Stimulated activated CD4-positive, alpha-beta T cell treated with anti-CD3 and anti-CD28 coated beads, Interleukin-4, amount 100 ng/mL, for 24 hours (primary cell): ENCODE measurements at places on chromosomes 12 and 14.
A peak's percentile ranks its signal among the peaks of the same experiment; 100 is the strongest.

GRCh38 chr12:76688631-76689030, 75.3 kb upstream of the ZDHHC17 start:
- DNase-seq: no peak

DNA sequence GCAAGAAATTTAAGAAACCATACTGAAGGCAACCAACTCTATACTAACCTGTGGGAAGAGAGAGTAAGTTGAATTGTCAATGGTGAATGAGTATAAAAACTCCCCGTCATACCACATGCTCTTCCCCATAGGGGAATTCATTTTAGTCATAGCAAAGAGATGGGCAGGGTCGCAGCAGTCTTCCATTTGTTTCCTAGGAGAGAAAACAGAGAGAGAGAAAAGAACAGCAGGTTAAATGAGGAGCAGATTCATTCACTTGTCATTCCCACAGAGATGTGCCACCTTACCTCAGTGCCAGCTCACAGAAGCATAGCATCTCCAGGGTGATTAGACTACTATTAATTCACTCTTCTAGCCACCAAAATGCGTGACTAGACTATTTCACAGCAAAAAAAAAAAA, 47.4 kb downstream of the ST8SIA1 start:
- DNase-seq: no peak

DNA sequence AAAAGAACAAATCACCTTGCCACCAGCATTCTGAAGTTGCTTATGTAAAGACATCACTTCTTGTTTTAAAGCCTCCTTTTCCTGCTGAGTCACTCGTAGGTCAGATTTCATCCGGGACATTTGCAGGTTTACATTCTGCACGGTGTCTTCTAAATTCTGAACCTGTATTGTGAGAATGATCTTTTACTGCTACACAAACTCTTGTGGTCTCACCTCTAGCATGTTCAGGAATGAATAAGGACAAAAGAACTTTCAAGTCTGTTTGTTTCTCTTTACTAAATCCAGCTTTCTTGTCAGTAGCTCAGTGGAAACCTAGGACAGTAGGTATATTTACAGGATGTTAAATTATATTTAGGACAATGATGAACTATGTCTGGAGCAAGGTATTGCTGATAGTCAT, 73.5 kb upstream of the SAV1 start:
- no peak for DNase-seq

DNA sequence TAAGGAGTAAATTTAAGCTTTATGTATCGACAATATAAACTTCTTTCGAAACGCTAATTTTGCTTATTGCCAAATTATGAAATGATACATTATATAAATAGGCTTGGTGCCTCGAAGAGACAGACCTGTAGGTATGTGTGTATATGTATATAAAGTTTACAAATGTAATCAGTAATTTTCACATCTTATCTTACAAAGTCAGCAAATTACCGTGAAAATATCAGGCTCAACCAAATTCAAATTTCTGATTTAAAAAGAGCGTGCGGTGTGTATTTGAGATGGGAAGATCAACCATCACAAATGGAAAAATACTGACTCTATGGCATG, 605 bp downstream of the ZCRB1 start:
- no peak for DNase-seq

- DNase-seq: no peak
Observed at GRCh38 chr12:92961949-92962348, 32.9 kb upstream of the EEA1 start.

GRCh38 chr14:88209273-88209672, 113.8 kb downstream of the KCNK10 start:
- no peak for DNase-seq

- DNase-seq: no peak
Observed at GRCh38 chr14:49615776-49616175, 4.7 kb downstream of the RPL36AL start.

GRCh38 chr12:42469355-42470175, 120.0 kb downstream of the PRICKLE1 start:
- DNase-seq: no peak

DNA sequence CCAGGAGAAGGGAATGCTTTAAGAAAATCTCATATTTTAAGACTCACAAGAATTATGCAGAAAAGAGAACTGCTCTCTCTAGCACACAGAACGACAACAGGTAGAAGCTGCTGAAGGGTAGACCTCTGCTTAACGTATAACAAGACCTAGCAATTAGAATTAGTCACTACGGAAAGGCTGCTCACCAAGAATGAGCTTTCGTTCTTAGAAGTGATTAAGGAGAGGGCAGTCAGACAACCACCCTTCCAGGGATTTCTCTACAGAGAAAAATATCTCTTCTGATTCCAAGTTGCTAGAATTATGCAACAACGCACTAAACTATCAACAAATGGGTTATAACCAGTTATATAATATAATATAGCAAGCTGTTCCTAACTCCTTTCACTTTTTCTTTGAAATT, 18.6 kb downstream of the LRIG3 start:
- no peak for DNase-seq

DNA sequence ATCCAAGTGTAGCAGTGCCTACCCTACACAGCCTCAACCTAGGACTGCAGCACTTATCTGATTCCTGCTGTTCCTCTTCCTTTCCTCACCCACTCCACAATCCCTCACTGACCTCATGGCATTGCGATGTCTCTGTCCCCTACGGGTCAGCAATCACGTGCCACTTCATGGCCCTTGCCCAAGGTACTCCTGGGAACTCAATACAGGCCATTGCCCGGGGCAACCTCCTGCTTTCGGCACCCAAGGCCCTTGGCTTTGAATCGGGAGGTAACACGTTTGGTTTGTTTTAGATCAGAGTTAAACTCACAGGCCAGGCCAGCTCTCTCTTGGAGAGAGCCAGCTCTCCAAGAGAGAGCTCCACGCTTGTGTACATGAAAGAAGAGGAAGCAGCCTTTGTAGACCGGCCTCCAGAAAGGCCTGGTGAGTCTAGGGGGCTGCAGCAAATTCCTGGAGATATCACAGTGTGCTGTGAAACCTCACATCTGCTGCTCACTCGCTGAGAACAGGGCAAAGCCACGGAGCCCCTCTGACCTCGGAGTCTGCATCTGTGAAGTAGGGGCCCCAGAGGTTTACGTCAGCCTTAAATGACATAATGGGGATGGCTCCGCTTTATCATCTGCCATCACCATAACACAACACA, 12.2 kb downstream of the CLMN start:
- no peak for DNase-seq

GRCh38 chr12:129119537-129119936, 266.3 kb downstream of the GLT1D1 start:
- no peak for DNase-seq

DNA sequence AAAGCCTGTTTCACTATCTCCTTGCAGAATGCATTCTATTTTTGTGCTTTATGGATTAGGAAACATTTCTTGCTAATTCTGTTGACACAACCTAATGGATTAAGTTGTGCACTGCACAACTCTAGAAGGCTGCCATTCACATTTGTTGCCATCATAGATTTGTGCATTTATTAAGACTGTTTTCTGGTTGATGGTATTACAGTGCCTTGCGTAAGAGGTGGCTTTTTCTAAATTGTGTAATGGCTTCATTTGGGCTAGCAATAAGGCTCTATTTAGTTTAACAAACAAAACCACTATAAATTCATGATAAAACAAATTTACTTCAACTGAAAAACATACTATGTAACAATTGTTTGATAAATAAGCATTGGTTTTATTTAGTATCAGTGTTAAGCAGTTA, 175.9 kb downstream of the TRHDE start:
- DNase-seq: no peak

DNA sequence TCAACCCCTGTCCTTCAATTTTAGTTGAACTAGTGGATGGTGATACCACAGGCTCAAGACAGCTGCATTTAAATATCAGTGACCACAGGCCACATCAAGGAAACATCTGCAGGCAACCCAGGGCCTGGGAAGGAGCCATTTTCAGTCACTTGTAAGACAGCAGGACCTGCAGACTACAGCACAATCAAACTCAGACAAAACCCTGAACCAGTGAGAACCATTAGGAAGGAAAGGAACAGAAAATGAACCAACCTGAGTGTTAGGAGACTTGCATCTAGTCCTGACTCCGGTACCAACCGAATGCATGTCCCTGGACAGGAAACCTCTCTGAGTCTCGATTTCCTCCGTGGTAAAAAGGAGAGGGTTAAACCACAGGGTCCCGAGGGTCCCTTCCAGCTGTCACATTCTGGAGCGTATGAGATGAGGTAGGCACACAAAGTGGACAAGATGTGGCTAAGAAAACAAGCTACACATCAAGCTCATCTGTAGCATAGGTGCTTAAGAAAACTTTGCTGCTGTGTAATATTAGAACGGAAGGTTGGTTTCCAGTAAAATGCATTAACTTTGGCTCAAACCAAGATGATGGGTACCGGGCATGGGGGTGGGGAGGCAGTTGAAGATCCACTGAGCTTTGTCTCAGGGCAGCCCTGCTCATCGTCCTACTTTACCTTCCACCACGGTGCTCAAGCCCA, 1.6 kb upstream of the CDKN1B start:
- peak; percentile 52 for DNase-seq

- no peak for DNase-seq
Observed at GRCh38 chr14:75849300-75849895, 132.4 kb downstream of the TGFB3 start.

DNA sequence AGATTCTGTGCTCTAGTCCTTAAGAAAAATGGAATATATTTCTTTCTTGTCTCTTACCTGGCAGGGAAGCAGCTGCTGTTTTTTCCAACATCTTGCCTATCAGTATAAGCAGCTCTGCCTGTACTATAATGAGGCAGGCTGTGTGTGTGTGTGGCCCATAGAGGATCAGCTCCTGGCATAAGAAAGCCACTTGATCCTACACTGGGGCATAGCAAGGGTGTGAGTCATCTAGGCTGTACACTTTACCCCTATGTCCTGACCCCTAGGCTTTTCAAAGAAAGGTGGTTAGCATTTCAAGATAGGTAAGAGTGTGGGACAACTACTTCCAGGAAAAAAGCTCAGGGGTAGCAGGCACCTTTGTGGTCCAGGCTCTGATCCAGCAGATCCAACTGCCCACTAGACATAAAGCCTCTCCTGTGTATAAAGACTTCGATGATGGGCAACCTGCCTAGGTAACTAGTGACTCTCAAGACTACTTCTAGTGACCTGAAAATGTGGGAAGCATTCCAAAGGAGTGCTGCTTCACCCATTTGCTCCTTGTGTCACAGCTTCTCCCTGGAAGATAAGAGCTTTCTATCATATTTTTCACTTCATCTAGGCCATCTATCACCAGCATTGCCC, 4.9 kb upstream of the SENP1 start:
- no peak for DNase-seq

GRCh38 chr14:41397926-41398325, 208.8 kb upstream of the LRFN5 start:
- DNase-seq: no peak

- no peak for DNase-seq
Observed at GRCh38 chr14:23344481-23344880, 8.2 kb downstream of the SLC22A17 start.

DNA sequence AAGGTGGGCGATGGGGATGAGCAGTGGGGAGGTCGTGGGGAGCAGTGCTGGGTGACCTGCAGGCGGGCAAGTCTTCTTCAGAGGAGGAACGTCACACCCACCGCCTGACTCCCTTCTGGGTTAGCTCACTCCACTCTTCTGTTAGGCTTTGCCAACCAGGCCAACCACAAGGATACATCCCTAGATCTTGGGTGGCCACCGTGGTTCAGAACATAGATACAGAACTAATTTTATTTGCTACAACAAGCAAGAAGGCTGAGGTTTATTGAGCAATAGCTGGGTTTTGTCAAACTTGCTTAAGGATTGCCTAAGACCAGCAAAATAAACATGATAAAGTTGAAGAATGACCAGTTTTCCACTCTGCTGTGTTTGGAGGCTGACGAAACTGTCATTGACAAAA, 109.4 kb downstream of the DACT1 start:
- DNase-seq: no peak

DNA sequence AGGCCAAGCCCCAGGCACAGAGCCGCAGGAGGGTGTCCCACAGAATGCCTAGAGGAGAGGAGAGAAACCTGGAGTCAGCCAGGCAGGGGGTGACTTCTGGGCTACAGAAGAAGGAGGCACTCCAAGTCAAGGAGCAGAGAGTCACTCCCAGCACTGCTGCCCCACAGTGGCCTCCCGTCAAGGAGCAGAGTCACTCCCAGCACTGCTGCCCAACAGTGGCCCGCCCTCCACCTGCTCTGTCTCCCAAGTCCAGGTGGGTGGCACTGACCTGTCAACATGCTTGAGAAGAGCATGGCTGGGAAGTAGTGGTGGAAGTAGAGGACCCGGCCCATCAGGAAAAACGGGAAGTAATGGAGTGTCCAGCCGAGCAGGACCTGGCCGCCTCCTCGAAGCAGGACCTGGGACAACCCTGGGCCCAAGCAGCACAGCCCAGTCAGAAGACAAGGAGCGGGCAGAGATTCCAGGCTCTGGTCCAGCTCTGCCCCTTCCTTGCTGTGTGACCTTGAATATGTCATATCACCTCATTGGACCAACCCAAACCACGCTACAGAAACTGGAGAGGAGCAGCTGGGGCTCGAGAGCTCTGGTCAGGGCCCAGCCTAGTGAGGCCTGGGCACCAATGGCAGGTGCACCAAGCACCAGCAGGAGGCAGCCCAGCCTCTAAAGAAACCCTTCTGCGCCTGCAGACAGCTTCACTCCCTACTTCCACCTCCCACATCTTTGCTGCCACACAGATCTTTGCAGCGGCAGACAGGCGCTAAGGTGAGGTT, 7.6 kb upstream of the NGB start:
- no peak for DNase-seq

DNA sequence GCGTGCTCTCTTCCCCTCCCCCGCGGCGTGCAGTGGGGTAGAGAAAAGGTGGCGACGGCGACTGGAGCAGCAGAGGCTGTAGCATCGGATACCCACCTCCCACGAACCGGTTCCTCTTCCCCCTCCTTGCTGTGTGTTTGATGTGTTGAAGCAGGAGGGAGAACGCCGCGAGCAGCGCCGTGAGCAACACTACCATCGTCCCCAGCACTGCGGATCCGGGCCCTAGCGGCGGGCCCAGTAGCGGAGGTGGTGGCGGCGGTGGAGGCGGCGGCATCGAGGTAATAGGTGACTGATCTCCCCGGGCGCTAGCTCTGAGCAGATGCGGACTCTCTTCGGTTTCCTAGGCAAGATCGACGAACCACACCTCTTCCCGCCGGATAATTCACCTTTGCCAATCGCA, 132.9 kb upstream of the AEBP2 start:
- no peak for DNase-seq

- no peak for DNase-seq
Observed at GRCh38 chr12:92059960-92060359, 85.7 kb downstream of the BTG1 start.

GRCh38 chr12:104767261-104767660, 190.8 kb downstream of the SLC41A2 start:
- no peak for DNase-seq

- DNase-seq: peak; percentile 49
Observed at GRCh38 chr12:109777544-109777943, 55.7 kb downstream of the TRPV4 start.
